ENCODE measurements at places on chromosomes 16 and 17.

DNA sequence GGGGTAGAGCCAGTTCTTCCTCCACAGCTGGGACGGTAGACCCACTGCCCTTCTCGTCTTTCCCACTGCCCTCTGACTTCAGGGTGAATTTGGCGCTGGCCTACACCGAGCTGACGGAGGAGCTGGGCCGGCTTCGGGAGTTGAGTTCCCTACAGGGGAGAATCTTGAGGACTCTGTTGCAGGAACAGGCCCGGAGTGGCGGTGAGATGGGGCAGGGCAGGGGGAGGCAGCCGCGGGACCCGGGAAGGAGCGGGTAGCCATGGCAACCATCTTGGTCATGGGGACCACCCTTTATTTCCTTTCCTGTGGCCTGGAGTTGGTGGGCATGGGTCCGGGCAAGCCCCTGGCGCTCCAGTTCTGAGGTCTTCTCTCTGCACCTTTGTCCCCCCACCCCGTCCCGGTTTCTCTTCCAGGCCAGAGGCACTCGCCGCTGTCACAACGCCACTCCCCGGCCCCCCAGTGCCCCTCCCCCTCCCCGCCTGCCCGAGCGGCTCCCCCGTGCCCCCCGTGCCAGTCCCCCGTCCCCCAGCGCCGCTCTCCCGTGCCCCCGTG, 14.4 kb downstream of the TBKBP1 start:
- no peak for ATAC-seq

- no peak for ATAC-seq
Measured at GRCh38 chr17:65418622-65419021, 142.8 kb downstream of the AXIN2 start.

- no peak for ATAC-seq
Measured at GRCh38 chr17:5702951-5703510, 118.7 kb upstream of the NLRP1 start.

DNA sequence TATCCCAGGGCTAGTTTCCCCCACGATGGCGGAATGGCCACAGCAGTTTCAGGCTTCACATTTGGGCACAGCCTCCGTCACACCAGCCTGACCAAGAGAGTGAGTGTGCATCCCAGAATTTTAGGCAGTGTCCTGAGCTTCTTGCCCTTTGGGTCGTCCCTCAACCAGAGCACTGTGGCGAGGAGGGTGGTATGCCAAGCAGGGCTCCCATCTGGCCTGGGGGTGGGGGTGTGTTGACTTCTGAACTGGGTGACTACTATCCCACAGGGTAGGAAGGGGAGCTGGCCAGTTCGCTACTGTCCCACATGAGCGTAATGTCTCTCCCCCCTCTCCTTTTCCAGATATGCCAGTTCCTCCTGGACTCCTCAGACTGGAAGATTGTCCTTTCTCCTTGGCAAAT, 16.1 kb downstream of the USP10 start:
- ATAC-seq, result no peak

GRCh38 chr17:1643293-1643998, 2.1 kb downstream of the SCARF1 start:
- ATAC-seq, result peak; percentile 77

- ATAC-seq, result no peak
Measured at GRCh38 chr17:82126556-82127314, 28.7 kb upstream of the FASN start.

DNA sequence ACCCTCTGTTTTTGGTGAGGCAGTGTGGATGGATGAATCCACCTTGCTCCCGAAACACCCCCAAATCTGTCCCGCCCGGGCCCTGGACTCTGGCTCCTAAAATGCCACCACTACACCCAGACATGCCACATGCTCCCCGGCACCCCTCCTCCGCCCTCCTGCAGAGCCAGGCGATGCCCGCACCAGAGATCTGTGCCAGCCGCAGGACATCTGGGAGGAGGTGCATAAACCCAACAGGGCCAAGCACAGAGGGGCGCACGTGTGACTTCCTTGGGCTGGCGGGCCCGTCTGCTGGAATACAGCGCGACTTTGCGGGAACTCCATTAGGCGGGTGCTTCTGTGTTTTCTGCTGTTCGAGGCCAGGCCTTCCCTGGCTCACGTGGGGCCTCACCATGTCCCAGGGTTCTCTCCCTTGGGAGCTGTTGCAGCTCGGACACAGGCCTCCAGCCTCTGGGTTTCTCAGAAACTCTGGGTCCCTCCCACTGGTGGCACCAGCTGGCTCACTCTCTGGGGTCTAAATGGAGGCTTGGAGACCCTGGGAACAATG, 14.1 kb upstream of the ACSF3 start:
- no peak for ATAC-seq

- ATAC-seq, result peak; percentile 55
Measured at GRCh38 chr17:18267927-18268711, 7.7 kb downstream of the MIEF2 start.

DNA sequence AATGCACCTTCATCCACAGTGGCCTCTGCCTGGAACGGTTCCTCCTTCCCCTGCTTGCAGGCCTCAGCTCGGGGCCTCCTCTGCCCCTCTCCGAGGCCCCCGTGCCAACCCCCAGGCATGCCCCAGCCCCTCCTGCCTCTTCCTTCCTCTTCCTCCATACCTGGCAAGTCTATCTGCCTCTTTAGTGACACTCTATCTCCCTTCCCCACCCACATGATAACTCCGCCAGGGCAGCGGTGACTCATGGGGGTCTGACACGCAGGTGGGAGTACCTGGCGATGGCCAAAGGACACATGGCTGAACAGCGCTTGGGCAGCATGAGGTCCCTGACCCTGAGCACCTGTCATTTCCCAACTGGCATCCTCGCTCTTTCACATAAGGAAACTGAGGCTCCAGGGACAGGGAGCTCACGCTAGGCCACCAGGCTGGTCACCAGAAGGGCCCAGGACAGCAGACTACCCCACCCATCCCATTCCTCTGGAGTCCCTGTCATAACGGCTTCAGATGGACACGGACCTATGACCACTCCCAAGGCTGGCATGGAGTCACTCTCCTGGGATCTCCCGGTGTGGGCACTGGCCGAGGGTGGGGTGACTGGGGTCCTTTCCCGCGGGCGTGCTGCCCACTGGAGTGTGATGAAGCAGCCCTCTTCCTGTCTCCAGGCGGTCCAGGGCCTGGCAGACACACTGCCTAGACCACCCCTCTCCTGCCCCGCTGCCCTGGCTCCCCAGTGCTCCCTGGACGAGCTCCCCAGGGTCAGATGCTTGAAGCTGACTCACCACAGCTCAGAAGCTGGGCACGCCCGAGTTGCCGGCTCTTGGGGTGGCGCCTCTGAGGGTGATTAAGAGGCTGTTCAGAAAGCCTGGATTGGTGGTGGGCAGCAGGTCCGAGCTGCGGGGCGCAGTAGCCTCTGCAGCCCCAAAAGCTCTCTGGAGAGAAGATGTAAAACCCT, 100.6 kb downstream of the ENGASE start:
- ATAC-seq, result peak; percentile 51

- no peak for ATAC-seq
Measured at GRCh38 chr16:68866933-68867332, 23.6 kb downstream of the TANGO6 start.
